ENCODE measurements at places on chromosomes 6 and 20.

DNA sequence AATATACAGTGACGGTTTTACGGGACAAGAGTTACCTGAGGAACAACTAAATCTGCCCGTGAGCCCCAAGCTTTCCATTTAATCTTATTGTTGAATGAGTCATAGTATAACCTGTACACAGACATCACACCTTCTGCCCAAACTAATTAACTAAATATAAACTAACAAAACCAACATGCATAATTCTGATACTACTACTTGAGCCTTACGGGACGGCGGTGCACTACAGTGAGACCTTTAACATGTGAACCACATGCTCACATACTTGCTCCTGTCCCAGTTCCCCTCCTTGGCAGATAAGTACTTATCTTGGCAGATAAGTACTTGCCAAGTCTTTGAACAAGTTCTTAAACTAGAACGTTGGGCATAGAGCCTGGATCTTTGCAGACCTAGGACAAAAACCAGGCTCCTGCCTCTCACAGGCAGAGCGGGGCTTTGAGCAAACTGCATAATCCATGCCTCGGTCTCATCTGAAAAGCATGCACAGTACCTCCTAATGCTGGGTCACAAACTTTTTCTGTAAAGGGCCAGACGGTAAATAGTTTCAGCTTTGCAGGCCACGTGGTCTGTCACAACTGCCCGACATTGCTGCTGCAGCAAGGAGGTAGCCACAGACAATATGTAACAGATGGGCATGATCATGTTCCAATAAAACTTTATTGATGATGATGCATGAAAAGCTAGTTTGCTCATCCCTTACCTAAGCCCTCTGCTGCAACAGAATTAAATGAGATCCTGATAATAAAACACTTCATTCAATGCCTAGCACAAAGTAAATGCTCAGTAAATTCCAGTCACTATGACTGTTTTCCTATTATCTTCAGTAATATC, 23.0 kb downstream of the ZNF217 start:
- no peaks in the 10 kb centered on the region for H3K4me1 ChIP-seq
- no peak for DNase-seq

GRCh38 chr6:27812078-27812804, 100.0 kb downstream of the OR2B2 start:
- DNase-seq = no peak

GRCh38 chr6:31180500-31180899, 10.0 kb upstream of the POU5F1 start:
- no peaks in the 10 kb centered on the region for H3K4me1 ChIP-seq
- H3K27me3 ChIP-seq = no peaks in the 10 kb centered on the region
- H3K4me3 ChIP-seq = peak overlapping the region; percentile 72
- H3K36me3 ChIP-seq = no peaks in the 10 kb centered on the region

DNA sequence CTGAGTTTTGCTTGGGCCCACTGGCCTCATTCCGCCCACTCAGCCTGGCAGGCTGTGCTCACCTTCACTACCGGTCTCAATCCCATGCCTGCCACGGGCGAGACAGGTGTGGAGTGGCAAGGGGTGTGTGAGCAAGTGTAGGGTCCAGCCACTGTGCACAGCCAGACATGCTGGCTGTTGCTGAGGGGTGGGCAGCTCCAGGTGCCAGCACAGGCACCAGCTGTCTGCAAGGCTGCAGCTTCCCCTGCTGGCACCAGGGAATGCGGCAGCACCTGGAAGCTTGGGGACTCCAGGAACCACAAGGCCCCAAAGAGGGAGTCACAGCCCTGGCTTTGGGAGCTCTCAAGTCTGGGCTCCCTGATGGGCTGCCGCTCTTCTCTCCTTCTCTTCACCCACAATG, 372.7 kb downstream of the CBLN4 start:
- no peak overlapping the region for H3K4me3 ChIP-seq
- H3K27ac ChIP-seq = no peak overlapping the region
- no peak for DNase-seq
- no peaks in the 10 kb centered on the region for H3K4me1 ChIP-seq
- no peaks in the 10 kb centered on the region for H3K36me3 ChIP-seq

GRCh38 chr6:88388589-88388988, 222.4 kb upstream of the CNR1 start:
- H3K4me3 ChIP-seq = no peak overlapping the region
- no peaks in the 10 kb centered on the region for H3K4me1 ChIP-seq
- no peak overlapping the region for H3K27ac ChIP-seq

DNA sequence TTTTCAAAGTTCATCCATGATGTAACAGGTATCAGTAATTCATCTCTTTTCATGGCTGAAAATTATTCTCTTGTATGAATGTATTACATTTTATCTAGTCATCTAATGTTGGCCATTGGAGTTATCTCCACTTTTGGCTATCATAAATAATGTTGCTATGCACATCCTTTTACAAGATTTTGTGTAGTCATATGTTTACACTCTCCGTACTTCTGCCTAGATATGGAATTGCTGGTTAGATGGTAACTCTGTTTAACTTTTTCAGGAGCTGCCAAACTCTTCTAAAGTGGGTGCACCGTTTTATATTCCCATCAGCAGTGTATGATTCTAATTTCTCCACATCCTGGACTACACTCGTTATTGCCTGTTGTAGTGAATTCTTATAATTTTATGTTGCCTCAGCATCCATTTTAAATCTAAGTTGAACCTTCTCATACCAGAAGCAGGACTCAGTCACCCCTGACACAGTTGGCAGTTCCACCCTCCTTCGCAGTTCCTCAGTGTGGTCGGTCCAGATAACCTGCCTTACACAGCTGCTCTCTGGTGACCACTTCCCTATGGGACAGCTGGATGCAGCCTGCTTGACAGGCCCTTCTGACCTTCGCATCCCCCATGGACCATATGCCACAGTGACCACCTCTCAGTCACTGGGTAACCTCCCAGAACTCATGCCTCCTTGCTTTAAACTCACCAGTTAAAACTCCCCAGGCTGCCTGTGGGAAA, 33.9 kb downstream of the KIZ start:
- H3K36me3 ChIP-seq = peaks cover 17% of the 10 kb centered on the region
- DNase-seq = no peak
- no peak overlapping the region for H3K27ac ChIP-seq
- H3K4me3 ChIP-seq = no peak overlapping the region

GRCh38 chr20:45937765-45938164, 3.3 kb downstream of the PCIF1 start:
- peaks cover 49% of the 10 kb centered on the region for H3K36me3 ChIP-seq
- no peak for DNase-seq
- no peak overlapping the region for H3K4me3 ChIP-seq
- no peaks in the 10 kb centered on the region for H3K27me3 ChIP-seq
- H3K4me1 ChIP-seq = peaks cover 11% of the 10 kb centered on the region
- H3K27ac ChIP-seq = no peak overlapping the region

GRCh38 chr6:104357928-104358327, 501.8 kb downstream of the HACE1 start:
- no peaks in the 10 kb centered on the region for H3K27me3 ChIP-seq
- no peaks in the 10 kb centered on the region for H3K36me3 ChIP-seq
- no peaks in the 10 kb centered on the region for H3K4me1 ChIP-seq
- no peak for DNase-seq
- no peak overlapping the region for H3K4me3 ChIP-seq
- H3K27ac ChIP-seq = no peak overlapping the region

DNA sequence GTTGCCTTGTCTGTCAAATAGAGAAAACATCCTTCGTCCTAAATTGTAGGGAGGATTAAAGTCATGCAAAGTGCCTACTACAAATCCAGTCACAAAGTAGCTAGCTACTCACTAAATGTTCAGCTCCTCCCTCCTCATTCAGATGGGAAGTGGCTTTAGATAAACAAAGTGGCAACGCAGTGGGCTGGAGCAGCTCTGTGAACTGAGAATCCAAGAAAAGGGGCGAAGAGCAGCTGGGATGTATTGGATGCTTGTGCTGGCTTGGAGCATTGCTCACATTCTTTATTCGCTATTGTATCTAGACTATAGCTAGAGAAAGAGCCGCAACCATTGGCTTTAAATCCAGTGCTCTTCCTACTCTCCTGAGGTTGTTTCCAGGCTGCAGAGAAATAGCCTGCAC, 10.3 kb downstream of the MOG start:
- peaks cover 9% of the 10 kb centered on the region for H3K4me1 ChIP-seq
- no peaks in the 10 kb centered on the region for H3K36me3 ChIP-seq
- H3K4me3 ChIP-seq = no peak overlapping the region
- no peak for DNase-seq

DNA sequence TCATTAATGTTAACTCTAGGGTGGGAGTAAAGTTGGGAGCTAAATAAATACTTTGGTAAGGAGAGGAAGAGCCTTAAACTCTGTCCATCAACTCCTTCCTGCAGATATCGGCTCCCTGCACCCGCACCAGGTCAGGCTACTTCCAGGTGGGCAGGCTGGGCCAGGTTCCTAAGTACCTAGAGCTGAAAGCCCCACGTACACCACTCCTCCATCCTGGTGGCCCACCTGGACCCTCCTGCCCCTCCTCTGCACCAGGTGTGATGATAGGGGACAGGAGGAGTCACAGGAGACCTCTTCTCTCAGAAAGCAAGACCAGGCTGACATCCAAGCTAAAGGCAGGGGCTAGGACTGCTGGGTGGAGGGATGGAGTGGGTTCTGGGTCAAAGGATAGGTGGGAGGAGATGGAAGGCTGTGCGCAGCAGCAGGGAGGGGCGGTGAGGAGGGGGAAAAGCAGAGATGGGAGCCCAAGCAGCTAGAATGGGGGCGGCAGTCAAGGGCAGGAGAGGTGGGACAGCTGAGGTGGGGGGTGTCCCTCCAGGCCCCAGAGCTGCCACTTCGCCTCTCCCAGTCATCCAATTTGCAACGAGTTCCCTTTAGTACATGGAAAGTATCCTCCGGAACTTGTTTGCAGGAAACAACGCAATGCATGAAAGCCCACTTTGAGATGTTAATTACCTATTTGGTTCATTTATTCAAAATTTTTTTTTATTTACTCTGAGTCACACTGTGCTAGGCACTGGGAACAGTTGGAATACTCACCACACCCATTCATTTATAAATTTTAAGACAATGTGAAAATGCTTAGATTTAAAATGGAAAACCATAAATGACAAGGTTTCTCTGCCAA, 15.2 kb upstream of the TOX2 start:
- DNase-seq = no peak
- no peak overlapping the region for H3K27ac ChIP-seq
- no peaks in the 10 kb centered on the region for H3K27me3 ChIP-seq
- H3K4me3 ChIP-seq = no peak overlapping the region
- no peaks in the 10 kb centered on the region for H3K36me3 ChIP-seq
- H3K4me1 ChIP-seq = peaks cover 22% of the 10 kb centered on the region

- H3K36me3 ChIP-seq = no peaks in the 10 kb centered on the region
- DNase-seq = peak; percentile 82
- H3K4me3 ChIP-seq = no peak overlapping the region
- H3K27me3 ChIP-seq = no peaks in the 10 kb centered on the region
These were observed 6.8 kb upstream of the SULF2 start for GRCh38 chr20:47792021-47792618.

DNA sequence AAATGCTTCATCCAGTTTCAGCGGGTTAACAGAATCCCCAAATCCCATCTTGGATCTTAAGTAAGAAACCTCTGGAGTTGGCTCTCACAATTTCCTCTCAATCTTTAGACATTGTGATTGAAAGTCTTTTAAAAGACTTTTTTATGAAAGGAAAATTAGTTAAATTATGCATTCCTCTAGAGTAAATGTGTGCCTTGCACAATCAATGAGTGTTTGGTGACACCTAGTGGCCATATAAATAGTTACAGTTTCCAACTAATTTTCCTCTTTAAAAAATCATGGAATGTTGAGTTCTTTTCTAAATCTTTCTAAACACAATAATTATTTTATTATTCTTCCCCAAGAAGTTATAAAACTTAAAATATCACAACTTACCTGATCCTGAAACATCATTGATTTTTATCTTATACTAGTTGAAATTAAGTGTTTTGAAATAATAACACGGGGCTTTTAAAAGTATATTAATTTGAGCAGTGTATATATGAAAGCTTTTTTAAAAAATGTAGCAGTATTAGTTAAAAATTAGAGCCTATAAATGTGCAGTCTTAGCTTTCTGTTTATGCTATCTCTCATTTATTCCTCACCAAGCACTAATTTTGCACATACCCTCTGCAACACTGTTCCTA, 66.4 kb downstream of the PKHD1 start:
- no peaks in the 10 kb centered on the region for H3K36me3 ChIP-seq
- no peak overlapping the region for H3K27ac ChIP-seq
- no peak overlapping the region for H3K4me3 ChIP-seq
- no peaks in the 10 kb centered on the region for H3K27me3 ChIP-seq

DNA sequence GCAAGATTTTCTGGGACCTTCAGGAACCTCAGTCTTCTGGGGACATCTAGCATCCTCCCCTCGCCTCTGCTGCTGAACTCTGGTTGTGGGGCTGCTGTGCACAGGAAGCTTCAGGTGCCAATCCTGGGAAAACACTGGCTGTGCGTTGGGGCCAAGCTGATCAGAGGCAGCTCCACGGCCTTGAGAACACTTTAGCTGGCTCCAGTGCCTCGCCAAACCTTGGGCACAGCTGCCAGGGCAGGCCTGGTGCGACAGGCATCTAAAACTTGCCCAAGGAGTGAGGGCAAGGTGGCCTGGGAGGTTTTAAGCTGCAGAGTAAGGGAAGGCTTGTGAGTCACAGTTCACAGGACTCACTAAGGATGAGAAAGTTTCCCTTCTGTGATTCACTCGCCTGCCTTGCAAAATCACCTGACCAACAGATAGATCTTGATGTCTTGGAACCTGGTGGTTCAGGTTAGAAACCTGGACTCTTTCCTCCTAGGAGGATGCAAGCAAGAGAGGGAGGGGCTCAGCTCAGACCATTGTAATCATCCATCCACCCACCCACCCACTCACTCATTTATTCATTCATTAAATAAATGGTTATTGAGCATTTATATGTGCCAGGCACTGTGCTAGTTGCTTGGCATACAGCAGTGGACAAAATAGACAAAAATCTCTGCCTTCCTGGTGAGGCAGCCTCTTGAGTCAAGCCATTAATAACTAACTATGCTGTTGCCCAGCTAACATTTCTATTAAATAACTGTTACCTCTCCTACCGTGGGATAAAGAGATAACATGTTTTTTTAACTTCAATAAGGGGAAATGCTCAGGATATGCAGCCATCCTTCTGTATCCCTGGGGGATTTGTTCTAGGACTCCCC, 2.5 kb upstream of the SPATS1 start:
- H3K27ac ChIP-seq = no peak overlapping the region
- no peaks in the 10 kb centered on the region for H3K36me3 ChIP-seq
- no peak overlapping the region for H3K4me3 ChIP-seq
- H3K4me1 ChIP-seq = peaks cover 25% of the 10 kb centered on the region
- peaks cover 9% of the 10 kb centered on the region for H3K27me3 ChIP-seq
